ENCODE measurements at places on chromosomes 5 and 9.

GRCh38 chr5:40465416-40465815, 214.3 kb upstream of the PTGER4 start:
- DNase-seq: no peak

DNA sequence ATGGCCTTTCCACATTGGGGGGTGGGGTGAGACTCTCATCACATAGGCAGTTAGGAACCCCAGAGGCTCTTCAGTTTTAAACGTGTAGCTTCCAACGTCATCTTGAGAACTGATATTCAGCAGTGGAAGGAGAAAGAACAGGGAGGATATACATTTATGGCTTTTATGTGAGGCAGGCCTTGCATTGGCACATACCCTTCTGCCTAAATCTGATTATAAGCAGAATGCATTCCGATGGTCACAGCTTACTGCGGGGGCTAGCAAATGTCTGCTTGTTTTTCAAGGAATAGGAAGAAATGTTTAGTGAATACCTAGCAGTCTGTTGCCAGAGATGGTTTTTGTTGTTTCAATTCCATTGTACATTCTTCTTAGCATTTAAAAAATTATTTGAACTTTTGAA, 98.9 kb upstream of the DHFR start:
- DNase-seq: no peak

- DNase-seq: no peak
Observed at GRCh38 chr5:149062371-149063016, 368 bp downstream of the SH3TC2 start.

GRCh38 chr9:120265791-120266190, 314.2 kb downstream of the CDK5RAP2 start:
- no peak for DNase-seq

DNA sequence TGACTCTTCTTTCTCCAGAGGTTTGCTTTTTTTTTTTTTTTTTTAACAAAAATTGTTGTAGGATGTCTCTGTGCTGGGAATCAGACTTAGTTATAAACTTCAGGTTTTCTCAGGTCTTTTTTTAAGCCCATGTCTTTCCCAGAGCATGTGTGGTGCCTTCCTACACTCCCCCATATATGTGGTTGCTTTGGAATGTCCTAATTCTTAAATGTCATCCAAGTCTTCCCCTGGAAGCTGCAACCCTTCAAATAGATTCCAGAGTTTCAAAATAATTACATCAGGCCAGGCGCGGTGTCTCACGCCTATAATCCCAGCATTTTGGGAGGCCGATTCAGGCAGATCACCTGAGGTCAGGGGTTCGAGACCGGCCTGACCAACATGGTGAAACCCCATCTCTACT, 73.2 kb upstream of the FAM120A start:
- no peak for DNase-seq

GRCh38 chr9:32926911-32927310, 74.5 kb downstream of the APTX start:
- DNase-seq: no peak

DNA sequence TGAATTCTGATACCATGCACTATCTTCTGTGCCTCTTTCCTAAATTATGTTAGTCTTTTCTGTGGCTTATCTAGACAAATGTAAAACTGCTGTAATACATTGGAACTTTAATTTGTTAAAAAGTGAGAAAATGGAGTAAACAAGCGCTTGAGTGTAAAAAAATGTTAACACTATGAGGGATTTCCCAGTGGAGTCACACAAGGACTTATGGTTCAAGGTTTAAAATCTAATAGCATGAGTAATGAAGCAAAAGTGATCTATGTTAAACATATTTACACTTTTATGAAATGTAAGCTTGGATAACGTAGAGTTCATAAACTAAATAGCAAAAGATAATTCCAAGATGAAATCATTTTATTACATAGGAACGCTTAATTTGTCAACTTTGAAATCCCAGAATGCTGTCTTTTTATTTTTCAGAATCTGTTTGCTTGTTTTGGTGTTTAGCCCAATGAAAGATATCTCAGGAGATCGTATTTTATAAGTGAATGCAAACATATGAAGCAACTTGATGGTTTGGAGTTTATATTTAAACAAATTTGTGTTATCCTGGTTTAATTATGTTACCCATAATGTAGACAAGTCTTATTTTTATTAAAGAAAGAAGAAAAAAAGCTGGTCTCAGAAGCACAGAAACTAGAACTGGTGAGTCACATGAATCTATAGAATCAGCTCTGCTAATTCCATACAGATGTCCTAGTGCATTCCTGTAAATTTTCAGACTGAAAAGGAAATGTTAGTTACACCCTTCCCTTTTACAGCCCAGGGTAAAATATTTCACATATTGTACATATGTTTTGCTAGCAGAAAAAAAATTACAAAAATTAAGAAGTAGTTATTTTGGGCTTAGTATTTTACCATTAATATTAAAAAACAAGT, 34.2 kb upstream of the FBN2 start:
- no peak for DNase-seq

DNA sequence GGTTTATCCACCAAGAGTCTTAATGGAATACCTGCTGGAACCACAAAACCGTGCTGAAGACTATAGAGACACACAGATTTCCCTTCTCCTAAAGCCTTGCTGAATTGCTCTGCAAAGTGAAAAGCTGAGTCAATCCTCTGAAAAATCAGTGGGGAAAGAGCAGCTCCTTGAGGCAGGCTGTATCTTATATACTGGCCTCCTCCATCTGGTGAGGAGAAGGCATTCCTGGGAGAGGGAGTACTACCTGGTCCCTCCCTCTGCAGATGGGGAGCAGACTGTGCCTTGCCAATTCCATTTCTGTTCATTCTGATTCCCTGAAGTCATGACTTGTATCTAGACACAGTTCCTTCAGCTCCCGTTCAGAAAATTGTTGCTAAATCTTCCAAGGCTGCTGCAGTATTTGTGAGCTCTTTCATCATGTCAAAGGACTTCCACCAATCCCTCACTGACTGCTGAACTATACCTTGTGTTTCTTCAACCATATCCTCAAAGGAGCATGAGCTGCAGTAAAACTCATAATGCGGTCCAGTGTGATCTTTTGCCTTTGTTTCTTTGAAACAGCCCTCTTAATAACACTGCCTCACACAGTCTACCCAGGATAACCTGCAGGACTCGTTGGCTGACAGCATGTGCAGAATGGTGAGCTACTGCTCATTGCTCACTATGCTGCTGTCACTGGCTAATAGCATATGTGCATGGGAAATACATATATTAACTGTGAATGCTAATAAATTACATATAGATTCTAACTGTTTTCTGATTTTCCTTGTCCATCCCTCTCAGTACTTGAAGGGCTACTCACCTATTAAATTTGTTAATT, 84.5 kb downstream of the FOXD1 start:
- no peak for DNase-seq

DNA sequence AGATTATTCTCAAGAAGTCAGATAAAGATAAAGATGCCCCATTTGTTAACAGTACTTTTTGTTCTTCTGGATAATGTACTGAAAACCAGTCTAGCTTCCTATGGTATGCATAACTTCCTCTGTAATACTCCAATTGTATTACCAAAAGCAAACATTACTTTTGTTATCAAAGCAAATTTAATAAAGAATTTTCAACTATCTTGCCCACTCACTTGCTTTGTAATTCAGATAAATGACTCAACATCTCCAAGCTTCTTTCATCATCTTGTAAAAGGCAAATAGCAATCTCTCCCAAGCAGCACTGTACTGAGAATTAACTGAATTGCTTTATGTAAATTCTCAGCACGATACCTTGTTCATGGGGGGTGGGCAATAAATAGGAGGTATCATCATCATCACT, 98.3 kb downstream of the NFIB start:
- no peak for DNase-seq

DNA sequence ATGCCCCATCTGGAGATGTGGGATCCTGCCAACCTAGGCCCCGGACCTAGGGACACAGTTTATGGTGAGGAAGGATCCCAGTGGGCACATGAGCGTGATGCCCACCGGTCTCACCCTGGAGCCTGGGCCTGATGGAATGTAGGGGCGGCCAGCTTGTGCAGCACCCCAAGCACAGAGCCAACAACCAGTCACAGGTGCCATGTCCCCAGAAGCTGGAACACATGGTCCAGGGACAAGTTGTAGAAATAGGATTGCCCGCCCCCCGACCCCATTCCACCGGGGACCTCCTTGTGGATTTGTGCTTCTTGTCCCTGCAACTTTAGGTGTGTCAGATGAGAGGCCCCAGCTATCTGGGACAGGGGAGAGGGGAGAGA, 48.9 kb downstream of the C9orf50 start:
- DNase-seq: no peak

GRCh38 chr9:7967093-7967827, 167.7 kb upstream of the DMAC1 start:
- DNase-seq: no peak

DNA sequence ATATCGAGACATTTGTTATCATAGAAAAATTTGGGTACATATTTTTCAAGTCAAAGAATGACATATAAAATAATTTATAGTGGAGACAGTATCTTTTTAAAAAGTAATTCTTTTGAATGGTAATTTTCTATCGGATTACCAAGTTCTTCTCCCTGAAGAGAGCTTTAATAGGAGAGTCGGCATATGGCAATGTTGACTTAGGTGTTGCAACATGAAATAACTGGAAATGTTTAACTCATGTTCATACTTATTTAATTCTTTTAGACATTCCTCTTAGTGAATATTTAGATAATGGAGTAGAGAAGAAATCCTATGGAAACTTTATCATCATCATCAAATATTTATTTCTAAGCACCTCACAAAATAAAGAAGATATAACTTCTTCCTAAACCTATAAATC, 118.2 kb upstream of the CTNND2 start:
- no peak for DNase-seq

GRCh38 chr5:92050970-92051369, 667.9 kb upstream of the ARRDC3 start:
- DNase-seq: no peak

DNA sequence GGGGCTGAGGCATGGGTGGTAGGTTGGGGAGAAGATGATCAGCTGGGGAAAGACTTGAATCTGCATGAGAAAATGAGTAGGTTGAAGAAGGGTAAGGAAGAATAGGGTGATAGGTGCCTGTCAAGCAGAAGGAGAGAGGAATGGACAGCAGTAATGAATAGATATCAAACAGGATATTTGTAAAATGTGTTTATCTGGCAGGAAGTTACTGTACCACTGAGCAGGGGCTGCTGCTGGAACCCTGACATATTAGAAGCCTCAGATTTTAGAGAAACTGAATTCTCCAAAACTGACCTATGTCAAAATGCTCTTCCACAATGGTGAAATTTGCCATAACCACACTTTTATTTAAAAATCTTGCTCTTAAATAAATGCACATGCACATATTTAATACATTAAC, 41.0 kb downstream of the CCDC192 start:
- no peak for DNase-seq

- DNase-seq: no peak
Observed at GRCh38 chr9:130399768-130400167, 45.0 kb upstream of the ASS1 start.

DNA sequence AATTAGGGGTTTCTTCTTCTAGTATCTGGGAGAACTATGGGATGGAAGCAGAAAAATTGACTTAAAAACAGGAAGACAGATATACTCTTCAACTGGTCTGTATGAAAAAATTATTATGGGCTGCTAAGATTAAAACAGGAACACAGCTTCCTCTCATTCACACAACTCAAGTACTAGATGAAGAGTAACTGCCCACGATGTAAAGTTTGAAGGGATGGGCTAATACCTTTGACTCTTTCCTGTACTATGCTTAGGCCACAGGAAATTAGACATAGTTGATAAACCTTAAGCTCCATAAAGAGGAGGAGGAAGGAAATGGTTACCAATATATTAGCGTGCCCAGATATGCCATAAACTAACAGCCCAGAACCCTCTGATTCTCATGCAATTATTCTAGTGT, 88.6 kb downstream of the ANKRD31 start:
- DNase-seq: no peak

DNA sequence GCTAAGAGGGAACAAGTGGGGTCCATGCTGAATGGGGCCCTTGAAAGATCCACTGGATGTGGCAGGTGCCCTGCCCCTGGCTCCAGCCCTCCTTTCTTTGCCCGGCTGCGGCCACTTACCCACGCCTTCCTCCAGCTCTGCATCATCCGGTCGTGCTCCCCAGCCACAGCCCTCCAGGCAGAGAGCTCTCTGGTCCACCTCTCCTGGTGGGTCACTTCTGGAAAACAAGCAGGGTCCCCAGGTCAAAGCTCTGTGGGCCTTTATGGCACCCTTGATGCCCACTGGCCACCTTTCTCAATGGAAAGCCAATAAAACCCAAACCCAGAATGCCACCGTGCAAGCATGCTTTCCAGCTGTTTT, 45.0 kb downstream of the SECISBP2 start:
- no peak for DNase-seq

- DNase-seq: peak; percentile 43
Observed at GRCh38 chr9:129483415-129484351, 137.2 kb downstream of the C9orf50 start.

DNA sequence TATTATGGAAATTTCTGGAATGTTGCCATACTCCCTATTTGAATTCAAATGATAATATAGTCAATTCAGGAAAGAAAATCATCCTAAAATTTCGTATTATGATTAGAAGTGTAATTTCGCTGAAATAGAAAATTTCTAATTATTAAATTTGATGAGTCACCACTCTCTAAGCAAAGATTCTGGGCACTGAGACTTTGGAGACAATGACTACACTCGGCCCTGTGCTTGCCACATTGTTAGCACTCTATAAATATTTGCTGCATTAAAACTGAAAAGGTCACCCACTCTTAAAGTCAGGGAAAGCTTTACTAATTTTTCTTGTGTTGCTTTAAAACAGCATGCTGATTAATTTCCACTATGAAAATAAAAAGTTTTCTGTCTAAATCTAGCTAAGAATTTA, 240.3 kb downstream of the TLE4 start:
- DNase-seq: no peak

DNA sequence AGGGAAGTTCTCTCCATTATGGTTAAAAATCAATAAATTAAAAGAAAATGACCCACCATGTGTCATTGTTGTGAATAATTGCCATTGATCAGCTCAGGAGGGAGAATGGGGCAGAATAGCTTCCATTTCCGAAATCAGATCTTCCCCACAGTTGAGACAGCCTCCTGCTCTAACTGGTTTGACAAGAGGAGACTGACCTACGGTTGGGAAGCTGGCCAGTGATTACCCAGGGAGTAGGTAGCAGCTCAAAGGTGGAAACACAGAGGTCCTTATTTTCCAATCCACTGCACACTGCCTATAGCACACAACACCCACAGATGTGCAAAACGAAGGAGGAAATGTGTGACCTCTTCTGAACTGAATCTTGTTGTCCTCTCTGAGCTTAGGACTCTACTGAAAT, 69.0 kb upstream of the DAPK1 start:
- DNase-seq: no peak

GRCh38 chr5:16551628-16552027, 65.2 kb downstream of the RETREG1 start:
- DNase-seq: no peak

DNA sequence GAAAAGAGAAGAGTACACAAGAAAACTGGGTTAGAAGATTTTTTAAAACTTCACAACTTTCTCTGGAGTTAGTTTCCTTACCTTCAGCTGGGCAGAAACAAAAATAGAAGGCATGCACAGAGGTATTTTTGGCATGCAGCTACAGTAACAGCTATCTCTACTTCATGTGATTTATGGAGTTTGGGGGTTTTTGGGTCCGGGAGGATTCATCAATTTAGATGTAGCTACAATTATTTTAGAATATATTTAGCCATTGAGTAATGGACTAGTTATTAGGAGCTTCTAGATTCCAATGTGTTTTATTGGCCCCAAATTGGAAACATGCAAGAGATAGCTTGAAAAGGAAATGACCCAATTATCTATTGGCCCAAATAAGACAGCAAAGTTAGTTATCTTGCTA, 91.6 kb upstream of the TNFAIP8 start:
- no peak for DNase-seq

- no peak for DNase-seq
Observed at GRCh38 chr5:142842994-142843905, 73.1 kb downstream of the ARHGAP26 start.
